ENCODE measurements at places on chromosomes 13 and 19.

- peak; percentile 83 for DNase-seq
Measured at GRCh38 chr19:48636859-48637448, at the start of gene DBP. Gene DBP, minus strand, starts transcription at chr19:48637379. Its CDS starts 385 bp downstream, at chr19:48636994.

DNA sequence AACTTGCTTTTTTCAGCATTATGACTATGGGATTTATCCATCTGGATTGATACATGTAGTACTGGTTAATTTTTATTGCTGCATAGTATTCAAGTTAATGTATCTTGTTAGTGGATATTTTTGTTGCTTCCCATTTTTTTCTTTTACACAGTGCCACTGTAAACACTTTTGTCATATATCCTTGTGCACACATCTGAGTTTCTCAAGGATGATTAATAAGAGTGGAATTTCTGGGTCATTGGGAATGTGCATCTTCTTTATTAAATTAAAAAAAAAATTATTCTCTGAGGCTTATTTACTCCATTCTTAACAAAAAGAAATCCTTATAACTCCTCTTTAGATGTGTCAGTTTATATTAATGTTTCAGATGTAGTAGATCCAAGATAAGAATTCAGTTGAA is 27.3 kb downstream of the B3GLCT start:
- DNase-seq: no peak

DNA sequence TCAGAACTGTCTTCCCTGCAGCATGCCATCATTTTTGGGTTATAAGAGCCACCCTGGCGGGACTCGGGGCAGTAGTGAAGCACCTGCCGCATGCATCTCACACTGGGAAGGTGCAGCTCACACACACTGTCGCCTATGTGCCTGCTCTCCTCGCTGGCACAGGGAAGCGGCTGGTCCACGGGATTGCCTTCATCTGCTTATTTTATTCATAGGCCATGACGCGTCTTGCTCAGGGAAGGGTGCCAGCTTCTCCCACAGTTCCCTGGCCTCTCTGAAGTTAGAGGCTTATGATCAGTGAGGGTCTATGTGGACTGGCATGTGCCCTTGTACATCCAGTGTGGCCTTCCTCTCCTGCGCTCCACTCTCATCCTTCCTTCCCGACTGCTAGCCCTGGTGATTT is 150.0 kb downstream of the KLF12 start:
- DNase-seq: no peak

DNA sequence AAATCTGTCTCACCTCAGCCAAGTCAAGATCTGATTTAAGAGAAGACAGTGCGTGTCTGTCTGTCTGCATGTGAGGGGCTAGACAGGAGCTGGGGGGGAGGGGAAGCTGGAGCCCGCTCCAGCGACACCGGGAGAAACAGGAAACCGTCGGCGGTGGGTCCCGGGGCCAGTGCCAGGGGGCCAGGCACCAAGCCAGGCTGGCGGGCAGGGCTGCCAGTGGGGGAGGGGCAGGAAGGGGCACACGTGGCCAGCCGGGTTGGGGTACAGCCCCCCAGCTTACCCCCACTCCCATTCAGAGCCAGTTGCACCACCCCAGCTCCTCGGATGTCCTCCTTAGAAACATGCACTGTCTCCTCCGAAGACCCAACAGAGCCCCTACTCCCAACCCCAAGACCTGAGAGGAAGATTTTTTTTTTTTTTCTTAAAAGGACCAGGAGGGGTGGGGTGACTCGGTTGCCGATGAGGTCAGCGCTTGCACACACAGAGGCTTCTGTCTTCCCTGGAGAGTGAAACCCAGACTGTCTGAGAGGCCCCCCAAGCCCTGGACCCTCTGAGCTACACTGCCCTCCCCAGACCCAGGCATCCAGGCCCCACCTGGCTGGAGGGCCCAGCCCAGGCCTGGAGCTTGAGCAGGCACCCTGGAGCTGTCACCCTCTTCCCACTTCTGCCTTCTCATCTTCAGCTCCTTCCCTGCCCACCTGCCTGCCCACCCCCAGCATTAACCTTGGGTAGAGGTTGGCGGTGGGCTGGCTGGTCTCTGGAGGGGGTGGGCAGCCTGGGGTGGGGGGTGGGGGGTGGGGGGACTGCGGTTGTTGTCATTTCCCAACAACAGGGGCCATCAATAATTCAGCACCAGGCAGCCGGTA is 4.0 kb downstream of the ERF start:
- no peak for DNase-seq

- DNase-seq: no peak
Measured at GRCh38 chr19:1699998-1700732, 47.8 kb upstream of the TCF3 start.

DNA sequence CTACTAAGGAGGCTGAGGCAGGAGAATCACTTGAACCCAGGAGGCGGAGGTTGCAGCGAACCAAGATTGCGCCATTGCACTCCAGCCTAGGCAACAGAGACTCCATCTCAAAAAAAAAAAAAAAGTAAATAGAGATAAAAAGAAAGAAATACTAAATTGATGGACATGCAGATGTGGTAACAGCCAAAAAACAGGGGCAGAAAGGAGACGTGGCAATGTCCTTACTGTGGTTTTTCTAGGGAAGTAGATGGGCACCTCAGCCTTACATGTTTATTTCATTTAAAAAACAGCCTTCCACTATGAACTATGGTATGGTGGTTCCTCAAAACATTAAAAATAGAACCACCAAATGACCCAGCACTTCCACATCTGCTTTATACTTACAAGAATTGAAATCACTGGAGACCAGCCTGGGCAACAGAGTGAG is 6.5 kb upstream of the EIF3G start:
- DNase-seq: no peak

Measured in thyroid gland (tissue), 4 donors.